ENCODE measurements at places on chromosomes 5 and 9.

GRCh38 chr5:112264666-112265065 lies 154.4 kb downstream of the EPB41L4A start:
- DNase-seq = no peak

DNA sequence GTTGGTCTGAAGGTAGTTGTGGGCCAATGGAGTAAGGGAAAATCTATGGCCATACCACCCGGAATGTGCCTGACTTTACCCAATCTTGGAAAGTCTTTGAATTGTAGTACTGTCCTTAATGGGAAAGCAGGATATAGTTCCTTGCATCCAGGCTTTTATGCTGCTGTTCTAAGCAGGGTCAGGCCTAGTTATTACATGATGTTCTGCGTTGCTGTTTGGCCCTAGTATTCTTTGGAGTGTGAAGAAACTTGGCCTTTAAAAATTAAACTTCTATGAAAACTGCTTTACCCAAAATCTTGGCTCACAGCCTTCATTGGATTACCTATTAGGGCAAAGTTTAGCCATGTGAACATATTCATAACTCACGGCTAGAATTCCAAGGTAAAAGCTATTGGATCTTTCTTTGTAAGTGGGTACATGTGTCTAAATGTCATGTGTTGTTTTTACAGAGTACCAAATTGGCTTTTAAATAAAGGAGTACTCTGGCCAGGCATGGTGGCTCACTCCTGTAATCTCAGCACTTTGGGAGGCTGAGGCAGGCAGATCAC lies 211.1 kb downstream of the DTWD2 start:
- no peak for DNase-seq

DNA sequence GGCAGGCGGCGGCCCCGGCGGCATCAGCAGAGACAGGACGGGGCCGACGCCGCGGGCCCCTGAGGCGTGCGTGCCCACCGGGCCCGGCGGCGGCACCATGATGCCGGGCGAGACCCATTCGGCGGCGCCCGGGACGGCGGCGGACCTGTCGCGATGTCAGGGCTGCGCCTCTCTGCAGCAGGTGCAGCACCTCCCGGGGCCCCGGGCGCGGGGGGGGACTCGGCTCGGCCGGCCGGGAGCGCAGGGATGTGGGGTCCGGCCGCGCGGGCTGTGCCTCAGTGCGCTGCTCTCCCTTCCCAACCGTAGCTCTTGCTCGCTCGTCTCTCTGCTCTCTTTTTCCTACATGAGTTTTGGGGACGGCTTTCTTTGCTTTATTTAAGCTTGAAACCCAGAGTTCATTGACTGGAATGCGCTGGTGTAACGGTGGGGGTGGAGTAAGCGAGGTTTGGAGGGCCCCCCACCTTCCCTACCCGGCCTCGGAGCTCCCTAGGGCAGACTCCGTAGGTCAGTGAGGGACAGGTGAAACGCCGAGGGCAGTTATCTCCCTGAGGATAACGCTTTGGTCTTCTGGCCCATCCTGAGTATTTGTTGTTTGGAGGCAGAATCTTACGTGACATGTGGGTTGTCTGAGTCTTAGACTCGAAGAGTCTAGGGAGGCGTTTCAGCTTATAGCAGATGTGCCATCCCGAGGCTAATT lies 490 bp downstream of the ICE1 start:
- DNase-seq = no peak

DNA sequence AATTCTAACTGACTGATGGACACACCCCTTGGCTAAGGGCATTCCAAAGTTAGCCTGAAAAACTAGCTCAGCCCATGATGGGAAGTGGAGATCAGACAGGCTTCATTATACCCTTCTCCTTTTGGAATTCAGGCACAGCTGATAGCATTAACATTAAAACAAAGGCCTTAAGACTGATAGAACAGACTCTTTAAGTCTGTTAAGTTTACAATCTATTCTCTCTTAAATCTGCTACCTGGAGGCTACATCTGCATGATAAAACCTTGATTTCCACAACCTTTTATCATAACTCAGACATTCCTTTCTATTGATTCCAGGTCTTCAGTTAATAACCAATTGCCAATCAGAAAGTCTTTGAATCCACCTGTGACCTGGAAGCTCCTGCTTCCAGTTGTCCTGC lies 281.4 kb downstream of the TUSC1 start:
- no peak for DNase-seq

- no peak for DNase-seq
Observed at GRCh38 chr5:62741761-62742160, 163.1 kb downstream of the LRRC70 start.

DNA sequence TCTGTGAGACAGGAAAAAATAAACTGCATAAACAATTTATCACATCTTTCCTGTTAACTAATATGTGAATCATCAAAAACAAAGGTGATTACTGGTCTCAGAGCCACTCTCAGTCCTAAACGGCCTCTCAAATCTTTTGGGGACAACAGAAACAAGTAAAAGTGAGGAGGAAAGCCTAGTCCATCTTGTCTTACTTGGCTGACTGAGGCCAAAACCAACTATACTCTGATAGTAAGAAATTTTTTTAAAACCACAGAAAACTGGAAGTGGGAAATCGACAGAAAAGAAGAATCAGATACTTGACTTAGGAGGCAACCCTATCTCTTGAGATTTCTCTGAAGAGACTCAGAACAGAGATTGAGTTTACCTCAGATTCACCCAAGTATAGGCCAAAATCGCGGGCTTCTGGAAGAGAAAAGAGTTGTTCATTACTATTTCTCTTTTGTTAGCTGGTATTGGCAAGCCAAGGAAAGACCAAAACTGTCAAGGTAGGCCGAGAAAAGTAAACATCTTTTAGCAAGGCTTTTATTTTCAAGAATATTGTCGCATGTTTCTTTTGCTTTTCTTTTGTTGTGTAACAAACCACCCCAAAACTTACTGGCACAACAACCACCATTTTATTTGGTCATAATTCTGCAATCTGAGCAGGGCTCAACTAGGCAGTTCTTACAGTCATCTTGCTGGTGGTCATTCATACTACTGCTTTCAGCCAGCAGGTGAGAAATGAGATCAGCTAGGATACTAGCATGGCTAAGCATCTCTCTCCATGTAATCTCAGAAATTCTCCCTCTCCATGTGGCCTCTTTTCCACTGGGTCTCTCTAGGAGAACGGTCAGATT lies 46.1 kb downstream of the RFX3 start:
- DNase-seq = no peak

DNA sequence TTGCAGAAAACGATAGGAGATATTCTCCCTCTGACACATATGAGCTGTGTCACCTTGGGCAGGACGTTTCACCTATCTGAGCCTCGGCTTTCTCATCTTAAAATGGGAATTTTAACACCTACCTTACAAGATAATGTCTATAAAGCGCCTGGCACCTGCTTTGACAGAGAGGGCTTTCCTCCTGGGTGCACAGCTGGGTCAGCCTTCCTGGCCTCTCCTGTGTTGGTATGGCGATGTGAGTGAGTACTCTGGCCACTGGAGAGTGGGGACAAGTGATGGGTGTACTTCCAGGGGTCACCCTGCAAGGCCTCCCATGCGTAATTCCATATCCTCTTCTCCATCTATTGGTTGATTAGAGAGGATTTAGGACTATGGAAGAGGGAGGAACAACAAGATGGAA lies 113.1 kb upstream of the SMIM23 start:
- no peak for DNase-seq

DNA sequence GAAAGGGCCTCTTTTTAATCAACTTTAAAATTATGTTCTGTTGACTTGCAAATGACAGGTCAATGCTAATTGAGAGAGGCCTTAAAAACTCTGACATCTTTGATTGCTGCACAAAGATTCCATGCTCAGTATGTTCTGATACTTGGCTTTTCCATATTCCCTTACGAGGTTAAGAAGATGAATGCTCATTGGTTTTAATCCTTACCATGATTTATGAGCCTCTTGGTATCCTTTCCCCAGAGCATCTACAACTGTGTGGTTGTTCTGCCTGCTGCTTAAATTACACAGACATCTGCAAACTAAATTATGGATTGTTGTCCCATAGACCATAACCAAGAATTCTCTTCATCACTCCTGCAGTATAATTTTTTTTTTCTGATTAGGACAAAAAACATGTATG lies 352.6 kb downstream of the CDH12 start:
- no peak for DNase-seq

GRCh38 chr9:77374266-77374665 lies 196.9 kb downstream of the VPS13A start:
- no peak for DNase-seq

Data from GM04503 (cell line).